ENCODE measurements at places on chromosomes 12 and 14.

GRCh38 chr14:47961634-47962033 lies 286.2 kb upstream of the MDGA2 start:
- no peak for DNase-seq

GRCh38 chr12:101929365-101930041 lies 52.1 kb downstream of the DRAM1 start:
- DNase-seq, result no peak

DNA sequence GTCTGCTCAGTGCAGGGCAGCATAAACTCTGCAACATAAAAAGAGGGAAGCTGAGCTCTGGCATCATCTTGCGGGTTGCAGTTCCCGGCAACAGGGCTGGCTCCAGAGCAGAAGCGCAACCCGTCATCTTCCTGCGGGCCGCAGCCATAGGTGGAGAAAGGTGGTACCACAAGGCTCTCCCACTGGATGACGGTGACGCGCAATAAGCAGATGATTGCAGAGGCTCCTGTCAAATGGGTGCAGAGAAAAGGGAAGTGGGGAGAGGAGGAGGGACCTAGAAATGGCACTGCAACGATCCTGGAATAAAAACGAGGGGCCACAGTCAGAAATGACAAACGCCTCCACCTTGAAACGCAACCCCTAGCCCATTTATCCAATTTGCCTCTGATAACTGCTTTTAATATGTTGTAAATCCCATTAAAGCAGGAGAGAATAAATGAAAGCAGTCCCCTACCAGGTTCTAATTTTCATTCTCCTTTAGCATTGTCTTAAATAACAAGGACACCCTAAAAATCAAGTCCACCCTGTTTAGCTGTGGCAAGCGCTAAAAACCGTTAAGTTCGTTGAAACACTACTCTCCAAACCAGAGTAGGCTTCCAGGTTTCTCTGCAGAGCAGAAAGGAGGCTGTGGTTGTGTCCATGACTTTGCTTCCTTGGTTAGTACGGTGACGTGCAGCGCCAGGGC lies 30.9 kb upstream of the TUBA1C start:
- DNase-seq, result no peak

GRCh38 chr14:54516709-54517108 lies 7.0 kb downstream of the CGRRF1 start:
- DNase-seq, result no peak

- no peak for DNase-seq
These were observed 135.4 kb upstream of the CLEC14A start for GRCh38 chr14:38391334-38391733.

DNA sequence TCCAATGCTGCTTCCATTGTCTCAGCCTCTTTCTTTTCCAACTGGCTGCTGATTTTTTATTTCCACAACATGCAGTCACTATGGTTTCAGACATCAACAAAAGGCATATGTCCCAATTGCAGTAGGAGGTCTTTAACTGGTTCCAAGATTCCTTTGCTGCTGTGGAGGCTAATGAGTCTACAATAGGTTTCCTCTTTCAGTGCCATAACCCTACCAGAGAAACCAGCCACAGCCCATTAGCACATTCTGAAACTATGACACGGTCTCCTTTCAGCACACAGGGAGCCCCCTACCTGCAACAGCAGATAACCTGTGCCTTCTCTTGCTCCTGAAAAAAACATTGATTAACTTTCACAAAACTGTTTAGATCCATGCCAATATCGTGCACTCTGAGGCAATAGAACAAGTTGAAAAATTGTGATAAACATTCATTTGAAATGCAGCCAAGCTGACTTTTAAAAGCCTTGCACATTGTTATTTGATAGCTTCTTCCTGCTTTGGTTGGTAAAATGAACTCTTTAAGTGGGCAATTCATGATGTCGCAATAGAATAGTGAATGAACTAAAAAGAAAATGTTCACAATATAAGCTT lies 32.4 kb downstream of the PLEKHG7 start:
- DNase-seq, result peak; percentile 67

DNA sequence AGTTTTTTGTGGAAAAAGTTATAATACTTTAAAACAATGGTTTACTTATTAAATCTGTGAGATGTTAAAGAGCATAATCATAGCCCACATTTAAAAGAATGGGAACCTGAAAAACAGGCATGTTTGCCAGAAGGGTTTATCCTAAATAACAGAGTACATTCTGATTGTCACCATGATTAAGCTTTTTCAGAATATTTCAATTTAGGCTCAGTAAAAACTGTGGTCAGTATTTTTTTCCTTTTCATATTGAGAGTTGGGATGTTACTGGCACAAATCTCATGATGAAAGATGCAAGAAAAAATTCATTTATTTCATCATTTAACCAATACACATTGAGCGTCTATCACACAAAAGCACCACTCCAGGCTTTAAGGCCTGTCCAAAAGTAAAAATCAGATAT lies 18.6 kb downstream of the EPS8 start:
- peak; percentile 9 for DNase-seq

GRCh38 chr12:47981496-47982260 lies 18.3 kb downstream of the TMEM106C start:
- DNase-seq, result no peak

GRCh38 chr14:104351849-104352492 lies 213.6 kb downstream of the KIF26A start:
- no peak for DNase-seq

DNA sequence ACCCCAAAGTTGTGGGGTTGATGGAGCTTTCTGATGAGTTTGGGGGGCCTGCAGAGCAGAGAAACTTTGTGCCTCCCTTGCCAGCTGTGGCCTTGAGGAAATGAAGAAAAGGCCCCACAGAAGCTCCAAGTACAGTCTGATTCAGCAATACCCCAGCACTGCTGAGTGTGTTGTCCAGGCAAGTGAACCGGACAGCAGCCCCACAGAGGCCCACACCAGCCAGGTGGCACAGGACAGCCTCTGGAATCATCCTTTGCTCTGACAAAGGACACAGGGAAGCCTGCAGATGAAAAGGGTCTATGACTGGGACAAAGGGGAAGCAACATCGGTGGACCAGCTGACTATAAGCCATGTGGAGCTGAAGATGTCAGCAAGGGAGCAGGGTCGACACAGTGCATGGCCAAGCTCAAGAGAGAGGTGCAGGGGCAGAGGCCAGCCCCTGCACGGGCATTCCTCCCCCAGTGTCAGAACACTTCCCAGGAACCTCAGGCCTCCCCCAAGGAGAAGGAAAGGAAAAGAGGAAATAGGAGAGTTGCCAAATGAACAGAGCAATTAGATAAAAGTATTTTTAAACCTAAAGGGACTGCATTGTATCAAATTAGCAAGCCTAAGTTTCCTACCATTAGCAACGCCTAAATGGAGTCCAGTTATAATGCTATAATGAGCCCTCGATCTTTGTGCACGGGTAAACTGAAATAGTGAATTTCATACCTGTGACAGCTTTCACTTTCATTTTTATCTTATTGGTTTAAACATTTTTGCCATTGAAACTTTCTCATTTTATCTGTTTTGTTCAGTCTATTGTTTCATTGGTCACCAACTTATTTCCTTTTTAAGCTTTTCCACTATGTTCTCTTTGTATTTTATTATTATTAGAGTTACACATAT lies 46.3 kb upstream of the PTGDR start:
- no peak for DNase-seq

GRCh38 chr14:55111122-55111708 lies 17.8 kb upstream of the LGALS3 start:
- peak; percentile 21 for DNase-seq

GRCh38 chr12:83630526-83630925 lies 943.8 kb downstream of the TMTC2 start:
- no peak for DNase-seq

DNA sequence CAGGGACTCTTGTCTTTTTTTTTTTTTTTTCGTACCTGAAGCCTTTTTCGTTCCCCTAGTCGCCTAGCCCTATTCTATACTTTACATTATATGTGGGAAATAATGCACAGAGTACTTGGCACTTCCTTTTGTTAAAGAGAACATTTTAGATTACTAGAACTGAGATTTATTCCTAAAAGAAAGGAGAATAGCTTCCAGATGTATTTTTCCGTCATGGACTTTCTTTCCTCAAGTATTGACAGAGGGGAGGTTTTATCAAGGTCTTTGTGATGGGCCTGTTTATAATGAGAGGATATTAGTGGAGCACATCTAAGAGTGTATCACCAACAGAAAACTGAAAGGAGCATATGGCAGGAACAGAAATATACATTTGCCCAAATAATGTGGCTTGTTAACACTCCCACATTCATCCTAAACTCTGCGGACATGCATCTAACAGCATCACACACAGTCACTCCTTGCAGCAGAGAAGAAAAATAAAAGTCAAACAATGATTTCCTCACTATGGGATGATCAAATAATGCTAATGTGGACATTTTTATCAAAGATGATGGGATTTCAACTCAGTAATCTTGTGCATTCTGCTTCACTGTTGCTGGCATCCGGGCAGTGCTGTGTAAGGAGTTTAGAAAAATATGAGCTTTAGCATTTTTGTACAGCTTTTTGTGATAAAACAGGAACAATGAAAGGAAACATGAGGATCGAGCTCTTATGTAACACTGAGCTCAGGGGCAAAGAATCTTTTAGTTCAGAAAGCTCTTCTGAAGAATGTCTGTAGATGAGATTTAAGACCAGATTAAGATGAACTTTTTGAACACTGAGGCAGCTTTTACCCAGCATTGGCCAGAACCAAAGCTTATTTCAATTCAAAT lies 183.1 kb downstream of the EGLN3 start:
- DNase-seq, result no peak

DNA sequence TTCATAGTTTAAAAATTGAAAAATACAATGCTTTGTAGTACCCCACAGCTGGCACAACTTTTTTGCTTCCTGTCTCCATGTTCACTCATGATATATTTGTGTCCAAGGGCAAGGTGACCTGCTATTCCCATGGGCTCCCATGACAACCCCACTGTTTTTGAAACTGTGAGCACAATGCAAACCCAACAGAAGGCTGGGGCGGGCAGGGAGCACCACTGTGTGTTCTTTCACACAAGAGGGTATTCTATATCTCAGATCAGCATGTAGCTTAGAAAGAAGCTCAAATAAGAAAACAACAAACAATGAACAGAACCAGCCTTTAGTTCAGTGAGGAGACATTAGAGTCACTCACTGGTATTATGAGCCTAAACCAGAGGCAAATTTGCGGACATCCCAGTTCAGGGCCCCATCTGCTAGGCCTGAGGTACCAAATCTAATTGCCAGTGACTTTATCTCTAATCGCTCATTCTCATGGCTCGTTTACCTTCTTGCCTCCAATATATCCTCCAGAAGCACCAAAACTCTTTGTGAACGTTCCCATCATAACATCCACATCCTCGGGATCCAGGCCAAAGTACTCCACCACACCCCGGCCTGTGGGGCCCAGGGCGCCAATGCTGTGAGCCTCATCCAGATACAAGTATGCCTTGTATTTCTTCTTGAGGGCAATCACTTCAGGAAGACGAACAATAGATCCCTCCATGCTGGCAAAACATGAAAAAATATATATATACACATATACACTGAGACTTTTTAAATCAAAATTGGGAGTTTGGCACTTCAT lies 56.4 kb upstream of the ISM2 start:
- DNase-seq, result no peak

- DNase-seq, result no peak
These were observed 51.4 kb downstream of the FBXW8 start for GRCh38 chr12:116962197-116962596.

DNA sequence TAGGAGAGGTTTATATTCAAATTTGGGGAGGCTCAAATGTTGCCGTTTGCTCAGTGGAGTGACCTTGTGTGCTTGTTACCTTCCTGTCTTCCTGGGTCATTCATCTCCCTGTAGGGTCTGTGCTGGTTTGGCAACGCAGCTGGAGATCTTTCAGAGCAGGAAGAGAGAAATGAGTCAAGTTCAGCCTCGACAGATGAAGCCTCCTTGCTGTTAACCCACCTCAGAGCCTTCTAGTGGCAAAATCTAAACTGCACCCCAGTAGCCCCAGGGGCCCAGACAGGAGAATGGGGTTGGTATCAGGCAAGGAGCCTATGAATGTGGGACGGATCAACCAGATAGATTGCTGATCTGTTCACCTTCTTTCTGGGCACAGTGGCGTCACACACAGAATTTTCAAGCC lies 999.3 kb downstream of the VRK1 start:
- DNase-seq, result no peak

DNA sequence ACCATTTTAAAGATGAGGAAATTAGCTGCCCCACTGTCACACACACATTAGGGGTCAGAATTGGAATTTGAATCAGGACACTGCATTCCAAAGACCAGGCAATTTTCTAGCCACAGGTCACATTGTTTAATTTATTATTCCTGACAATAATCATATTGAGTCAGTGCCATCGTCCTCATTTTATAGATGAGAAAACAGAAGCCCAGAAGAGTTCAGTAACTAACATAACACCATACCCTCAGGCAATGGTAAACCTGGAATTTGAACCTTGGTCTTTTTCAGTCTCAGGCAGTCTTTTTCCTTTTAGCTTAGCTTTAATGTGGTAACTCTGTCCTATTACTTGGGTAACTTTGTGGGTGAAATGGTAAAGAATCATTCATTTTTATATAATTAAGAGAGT lies 330.3 kb upstream of the SYT1 start:
- DNase-seq, result no peak

- DNase-seq, result no peak
These were observed 45.8 kb downstream of the SSH1 start for GRCh38 chr12:108811411-108812180.

DNA sequence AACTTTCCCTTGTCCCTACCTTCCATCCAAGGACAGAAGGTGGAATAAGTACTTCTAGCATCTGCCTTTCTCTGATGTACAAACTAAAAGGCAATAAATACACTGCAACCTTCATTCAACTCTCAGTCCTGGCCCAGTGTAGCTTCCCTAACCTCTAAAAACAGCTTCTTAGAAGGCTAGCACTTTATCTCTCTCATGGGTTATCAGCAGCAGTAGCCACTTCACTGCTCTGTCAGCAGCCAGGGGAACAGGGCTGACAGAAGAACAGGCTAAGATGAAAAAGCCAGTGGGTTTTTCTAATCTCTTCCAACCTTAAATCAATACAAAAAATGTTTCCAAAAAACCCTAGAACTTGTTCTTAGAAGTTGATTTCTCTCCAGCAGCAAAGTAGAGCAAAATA lies 13.2 kb downstream of the BAZ2A start:
- no peak for DNase-seq

GRCh38 chr14:90397425-90398314 lies 841 bp downstream of the CALM1 start:
- peak; percentile 57 for DNase-seq

DNA sequence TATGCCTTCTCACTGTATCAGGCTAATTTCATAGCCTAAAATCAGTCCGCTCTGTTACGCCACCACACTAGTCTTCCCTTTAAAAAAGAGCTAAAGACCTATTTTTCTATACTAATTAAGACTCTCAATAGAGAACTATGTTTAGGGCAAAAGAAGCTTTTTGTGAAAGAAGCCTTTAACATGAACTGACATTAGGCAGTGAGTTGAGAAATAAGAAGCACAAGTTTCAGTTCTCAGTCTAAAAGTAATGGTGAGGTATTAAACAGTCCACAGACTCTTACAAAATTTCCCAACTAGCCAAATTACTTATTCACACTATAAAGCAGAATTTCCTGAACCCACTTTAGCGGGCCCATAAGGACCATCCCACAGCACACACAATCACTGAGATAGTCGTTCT lies 93.7 kb downstream of the SOX5 start:
- DNase-seq, result no peak

Data from mesendoderm (in vitro differentiated cells).